ENCODE measurements at places on chromosomes 1 and 21.

DNA sequence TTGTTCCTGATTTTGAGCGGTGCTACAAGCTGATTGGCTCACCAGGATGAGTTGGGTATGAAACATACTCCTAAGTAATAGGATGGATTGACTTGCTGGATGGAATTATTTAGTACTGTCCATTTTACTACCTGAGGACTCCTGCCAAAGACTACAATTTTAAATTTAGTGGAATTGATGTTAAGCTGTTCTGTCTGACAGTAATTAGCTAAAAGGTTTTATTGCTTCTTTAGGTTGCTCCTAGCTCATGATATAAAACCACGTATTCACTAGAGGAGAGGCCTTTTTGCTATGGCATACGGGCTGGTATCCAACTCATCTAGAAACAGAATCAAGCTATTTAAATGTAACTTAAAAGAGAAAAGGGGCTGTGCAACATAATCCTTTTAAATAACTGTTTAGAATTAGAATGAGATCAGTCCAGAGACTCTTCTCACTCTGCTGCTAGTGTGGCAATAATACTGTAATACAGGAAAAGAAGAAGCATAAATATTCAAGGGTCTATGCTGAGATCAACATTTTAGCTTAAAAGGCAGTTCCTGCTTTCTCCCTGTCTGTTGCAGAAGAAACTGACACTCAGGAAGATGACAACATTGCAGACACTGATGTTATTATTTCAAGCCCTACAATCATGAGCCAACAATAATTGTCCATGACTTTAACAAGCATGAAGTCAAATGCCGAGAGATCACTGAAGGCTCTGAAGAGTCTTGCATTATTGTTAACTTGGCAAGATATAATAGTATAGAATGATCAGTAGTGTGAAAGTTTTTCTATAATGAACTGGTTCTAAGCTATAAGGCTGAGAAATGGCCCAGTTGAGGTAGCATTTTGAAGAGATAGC, 258.7 kb upstream of the ADGRL4 start:
- no peak for DNase-seq

GRCh38 chr1:38235705-38236104, 189.1 kb upstream of the POU3F1 start:
- DNase-seq: no peak

GRCh38 chr1:184028854-184029623, 8.5 kb downstream of the COLGALT2 start:
- DNase-seq: no peak

DNA sequence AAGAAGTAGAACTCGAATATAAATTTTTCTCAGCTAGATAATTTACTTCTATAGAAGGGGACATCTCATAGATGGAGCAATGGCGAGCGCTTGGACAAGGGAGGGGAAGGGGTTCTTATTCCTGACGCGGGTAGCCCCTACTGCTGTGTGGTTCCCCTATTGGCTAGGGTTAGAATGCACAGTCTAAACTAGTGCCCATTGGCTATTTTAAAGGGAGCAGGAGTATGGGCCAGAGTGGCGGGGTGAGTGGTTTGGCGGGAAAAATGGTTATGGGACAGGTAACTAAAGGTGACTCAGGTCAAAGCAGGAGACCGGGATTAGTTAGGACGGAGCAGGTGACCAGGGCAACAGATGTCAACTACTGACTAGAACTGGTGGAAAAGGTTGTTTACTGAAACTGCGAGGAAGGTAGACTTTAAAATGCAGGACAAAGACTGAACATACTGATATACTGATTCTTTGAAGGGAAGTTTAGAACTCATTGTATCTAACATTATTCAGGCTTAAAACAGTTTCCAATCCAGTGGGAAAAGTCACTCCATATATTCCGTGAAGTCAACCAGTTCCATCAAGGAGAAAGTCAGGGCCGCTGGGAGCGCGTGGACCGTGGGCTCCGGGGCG, 940 bp upstream of the ATAD3A start:
- no peak for DNase-seq

GRCh38 chr1:25831569-25832196, 11.9 kb downstream of the MTFR1L start:
- DNase-seq: no peak

DNA sequence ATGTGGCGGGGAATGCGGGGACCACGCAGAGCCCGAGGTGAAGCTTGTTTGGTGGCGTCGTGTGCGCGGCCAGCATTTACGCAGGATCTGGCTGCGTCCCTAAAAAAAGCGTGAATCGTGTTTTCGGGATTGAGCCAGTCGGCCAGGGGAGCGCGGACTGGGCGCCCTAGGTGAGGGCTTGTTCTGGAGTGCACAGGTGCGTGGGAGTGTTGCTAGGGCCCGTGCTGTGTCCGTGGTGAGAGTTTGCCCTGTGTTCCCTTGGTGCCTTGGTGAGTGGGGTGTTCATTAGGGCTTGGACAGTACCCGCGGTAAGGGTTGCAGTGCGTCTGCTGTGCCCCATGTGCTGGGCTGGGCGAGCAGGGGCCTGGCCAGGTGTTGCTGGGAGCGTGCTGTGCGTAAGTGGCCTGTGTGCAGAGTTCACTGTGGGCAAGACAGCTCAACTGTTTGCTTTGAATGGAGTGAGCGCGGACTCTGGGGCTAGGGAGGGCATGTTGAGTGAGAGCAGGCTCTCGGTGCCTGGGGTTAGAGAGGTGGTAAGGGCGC, 673 bp downstream of the CD46 start:
- DNase-seq: no peak

DNA sequence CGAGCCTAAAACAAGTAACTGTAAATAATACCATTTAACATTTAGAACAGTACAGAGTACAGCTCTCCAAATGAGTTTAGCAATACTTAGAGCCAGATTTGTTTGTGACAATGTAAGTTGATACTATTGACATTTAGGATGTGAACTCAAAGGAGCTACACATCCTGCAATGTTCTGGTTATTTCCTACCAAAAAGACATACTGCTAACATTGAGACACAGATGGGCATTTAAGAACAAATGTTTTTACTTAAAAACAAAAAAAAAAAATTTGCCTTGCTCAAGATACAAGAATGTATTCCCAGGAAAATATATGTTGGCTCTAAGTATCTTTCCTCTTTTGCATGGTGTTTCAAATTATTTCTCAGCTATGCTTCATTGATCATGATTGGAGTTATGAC, 1464.8 kb upstream of the PRMT6 start:
- DNase-seq: no peak

DNA sequence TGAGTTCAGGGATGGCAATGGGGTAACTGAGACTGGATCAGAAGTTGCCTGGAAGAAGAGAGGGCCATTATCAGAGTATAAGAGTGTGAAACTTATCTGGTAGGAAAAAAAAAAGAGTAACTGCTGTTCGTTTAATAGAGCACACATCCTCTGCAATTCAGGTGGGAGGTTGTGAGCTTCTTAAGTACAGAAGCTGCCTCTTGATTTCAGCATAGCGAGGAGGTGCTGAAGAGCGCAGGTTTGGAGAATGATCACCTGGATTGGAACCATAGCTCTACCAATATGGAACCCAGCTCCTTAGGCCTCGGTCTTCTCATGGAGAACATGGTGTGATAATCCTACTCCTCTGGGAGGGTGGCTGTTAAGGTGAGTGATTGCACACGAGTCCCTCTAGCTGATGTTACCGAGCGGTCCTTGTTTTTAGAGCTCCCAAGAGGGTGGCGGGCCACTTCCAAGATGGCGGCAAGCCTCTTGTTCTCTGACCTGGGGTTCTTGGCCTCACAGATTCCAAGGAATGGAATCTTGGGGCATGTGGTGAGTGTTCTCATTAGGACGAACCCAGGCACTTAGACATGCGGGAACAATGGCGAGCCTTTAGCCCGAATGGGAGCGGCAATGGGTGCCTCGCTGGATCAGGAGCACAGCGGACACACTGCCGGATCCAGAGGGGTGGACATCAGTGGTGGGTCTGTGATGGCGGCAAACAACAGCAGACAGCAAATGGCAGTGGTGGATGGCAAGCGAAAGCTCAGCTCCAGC, 3.3 kb upstream of the MX1 start:
- no peak for DNase-seq
